ENCODE measurements at places on chromosomes 4 and X.

- no peak for DNase-seq
Observed at GRCh38 chr4:141041021-141041476, 92.2 kb downstream of the RNF150 start.

- no peak for DNase-seq
Observed at GRCh38 chr4:39452153-39452859, 6.4 kb downstream of the RPL9 start.

DNA sequence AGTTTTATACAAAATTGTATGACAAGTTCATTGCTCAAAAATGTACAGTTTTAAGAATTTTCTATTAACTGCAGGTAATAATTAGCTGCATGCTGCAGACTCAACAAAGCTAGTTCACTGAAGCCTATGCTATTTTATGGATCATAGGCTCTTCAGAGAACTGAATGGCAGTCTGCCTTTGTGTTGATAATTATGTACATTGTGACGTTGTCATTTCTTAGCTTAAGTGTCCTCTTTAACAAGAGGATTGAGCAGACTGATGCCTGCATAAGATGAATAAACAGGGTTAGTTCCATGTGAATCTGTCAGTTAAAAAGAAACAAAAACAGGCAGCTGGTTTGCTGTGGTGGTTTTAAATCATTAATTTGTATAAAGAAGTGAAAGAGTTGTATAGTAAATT, 131.0 kb downstream of the TET2 start:
- no peak for DNase-seq

DNA sequence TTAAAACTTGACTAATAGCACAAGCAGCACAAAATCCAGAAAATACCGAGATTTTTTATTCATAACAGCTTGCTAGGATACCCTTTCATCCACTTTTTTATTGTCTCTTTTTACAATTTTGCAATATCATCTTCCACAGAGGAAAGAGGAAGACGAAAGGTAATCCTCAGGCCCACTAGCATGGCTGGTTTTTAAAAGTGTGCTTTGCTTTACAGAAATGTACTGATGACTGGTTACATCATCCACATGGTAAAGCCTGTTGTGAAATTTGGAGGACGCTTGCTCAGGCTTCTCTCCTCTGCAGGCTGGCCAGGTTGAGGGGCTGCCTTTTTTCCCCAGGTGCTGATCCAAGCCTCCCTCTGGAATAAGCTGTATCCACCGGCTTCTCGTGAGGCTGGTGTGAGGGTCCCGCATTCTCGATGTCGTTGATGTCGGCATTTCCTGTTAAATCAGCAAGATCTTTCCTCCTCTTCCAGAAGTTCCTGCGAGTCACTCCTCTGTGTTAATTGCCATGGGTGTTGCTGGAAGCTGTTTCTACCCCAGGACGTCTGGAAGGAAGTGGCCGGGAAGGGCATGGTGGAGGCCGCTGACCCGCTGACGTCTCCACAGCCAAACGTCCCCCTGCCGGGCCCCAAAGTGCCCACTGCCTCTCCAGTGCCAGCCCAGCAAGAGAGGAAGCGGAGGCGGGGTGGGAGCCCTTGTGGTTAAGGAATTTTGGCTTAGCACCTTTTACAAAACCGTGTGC, 5.8 kb upstream of the DGKQ start:
- DNase-seq: no peak

GRCh38 chr4:109729117-109729717, 653 bp downstream of the PLA2G12A start:
- DNase-seq: no peak

- DNase-seq: no peak
Observed at GRCh38 chr4:54384563-54384962, 155.5 kb downstream of the PDGFRA start.

GRCh38 chr4:69546134-69546765, 50.5 kb upstream of the UGT2B4 start:
- no peak for DNase-seq

DNA sequence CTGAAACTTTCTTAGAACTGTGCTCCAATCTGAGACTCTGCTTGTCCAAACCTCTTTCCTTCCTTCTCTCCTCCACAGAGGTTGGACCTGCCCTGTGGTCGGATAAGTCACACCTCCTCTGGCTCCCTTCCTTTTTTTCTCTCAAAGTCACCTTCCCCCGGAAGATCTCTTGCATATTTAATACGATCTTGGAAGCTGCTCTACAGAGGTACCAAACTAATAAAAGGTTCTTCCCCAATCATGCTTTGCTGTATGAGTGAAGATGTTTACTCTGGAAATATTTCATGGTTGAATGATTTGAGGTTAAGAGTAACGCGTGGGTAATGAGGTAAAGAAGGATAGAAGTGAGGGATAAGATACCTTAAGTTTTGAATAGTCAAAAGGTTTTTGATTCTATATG, 166.0 kb downstream of the ATG4A start:
- DNase-seq: no peak
